ENCODE measurements at places on chromosomes 2 and 18.

- DNase-seq = peak; percentile 40
Observed at GRCh38 chr2:201452058-201452921, 750 bp downstream of the STRADB start.

GRCh38 chr2:162063899-162064298, 10.1 kb downstream of the DPP4 start:
- DNase-seq = no peak

- DNase-seq = no peak
Observed at GRCh38 chr2:69619725-69620124, 23.8 kb downstream of the AAK1 start.

DNA sequence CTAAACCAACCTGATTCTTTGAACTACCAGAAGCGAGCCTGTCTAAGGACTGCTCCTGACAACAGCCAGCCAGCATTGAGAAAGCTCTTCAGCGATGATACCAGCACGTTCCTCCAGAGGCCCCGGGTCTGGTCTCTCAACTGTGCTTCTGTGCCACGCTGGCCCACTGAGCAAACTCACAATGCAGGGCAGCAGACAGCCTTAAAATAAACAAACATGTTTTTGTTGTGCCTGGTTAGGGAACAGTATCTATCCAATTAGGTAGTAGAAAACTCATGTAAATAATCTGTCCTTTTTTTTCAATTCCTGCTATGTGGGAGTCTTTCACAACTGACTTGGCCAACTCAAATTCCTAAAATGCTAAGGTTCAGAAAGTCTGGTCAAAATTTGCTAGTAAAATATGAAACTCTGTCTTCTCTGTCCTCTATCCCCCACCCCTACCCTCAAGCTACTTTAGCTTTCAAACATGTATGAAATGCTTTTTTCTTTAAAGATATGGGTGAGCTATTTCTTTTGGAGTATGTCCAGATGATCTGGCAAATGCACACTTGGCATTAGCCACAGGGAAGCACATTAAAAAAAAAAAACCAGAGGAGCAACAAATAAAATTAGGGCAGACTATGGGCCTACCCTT, 21.4 kb upstream of the EML4 start:
- DNase-seq = no peak

DNA sequence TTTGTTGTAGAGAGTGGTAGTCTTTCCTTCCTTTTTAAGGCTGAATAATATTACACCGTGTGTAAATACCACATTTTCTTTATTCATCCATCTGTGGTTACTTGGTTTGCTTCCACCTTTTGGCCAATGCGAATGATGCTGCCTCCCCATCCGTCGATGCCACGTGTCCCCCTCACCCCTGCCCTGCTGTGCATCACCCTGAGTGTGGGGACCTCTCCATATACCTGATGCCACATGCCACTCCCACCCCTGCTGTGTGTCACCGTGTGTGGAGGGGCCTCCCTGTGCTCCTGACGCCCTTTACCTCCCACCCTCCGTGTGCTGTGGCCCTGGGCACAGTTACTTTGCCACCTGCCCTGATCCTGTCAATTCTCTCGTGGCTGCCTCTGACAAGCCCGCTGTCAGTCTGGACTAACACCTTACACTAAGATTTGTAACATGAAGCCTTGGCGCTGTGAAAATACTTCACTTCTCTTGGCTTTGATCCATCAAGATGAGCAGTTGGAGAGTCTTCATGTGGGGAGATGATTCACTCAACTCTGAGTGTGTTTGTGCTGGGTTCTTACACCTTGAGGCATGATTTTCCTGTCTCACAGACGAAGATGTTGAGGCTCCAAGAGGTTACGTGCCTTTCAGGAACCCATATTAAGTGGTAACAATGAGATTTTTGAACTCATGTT, 234.0 kb downstream of the ZNF407 start:
- DNase-seq = no peak

DNA sequence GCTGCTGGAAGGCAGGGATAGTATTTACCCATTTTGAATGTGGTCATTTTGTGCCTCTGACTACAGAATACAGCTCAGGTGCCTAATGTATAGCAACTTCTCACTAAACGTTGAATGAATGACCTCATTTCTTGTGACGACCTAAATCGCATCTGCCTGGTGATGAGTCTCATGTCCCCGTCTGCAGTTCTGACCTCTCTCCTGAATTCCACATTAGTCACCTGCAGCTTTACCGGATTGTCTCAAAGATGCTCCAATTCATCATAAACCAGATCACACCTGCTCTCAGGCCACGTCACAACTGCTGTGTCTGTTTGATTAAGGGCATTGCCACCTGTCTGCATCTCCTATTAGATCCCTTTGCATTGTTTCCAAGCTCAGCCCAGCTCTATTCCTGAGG, 133.6 kb upstream of the MYT1L start:
- DNase-seq = no peak

- DNase-seq = peak; percentile 46
Observed at GRCh38 chr18:37484983-37485834, 80.4 kb downstream of the CELF4 start.

DNA sequence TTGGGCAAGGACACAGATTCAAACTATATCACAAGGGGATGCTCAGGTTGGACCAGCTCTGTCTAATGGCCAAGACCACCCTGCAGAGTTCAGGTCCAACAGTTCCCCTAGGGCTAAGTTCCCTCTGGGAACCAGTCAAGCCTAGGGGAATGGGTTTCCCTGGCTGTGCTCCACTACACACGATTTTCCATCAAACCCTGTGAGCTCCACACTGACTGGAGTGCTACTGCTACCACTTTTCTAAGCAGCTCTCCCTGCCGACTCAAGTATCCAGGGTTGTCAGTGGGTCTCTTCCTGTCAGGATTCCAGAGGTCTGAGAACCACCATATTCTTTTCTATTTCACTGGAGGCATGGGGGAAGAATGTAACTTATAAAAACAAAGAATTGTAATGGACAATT, 280.4 kb upstream of the COL3A1 start:
- DNase-seq = no peak

DNA sequence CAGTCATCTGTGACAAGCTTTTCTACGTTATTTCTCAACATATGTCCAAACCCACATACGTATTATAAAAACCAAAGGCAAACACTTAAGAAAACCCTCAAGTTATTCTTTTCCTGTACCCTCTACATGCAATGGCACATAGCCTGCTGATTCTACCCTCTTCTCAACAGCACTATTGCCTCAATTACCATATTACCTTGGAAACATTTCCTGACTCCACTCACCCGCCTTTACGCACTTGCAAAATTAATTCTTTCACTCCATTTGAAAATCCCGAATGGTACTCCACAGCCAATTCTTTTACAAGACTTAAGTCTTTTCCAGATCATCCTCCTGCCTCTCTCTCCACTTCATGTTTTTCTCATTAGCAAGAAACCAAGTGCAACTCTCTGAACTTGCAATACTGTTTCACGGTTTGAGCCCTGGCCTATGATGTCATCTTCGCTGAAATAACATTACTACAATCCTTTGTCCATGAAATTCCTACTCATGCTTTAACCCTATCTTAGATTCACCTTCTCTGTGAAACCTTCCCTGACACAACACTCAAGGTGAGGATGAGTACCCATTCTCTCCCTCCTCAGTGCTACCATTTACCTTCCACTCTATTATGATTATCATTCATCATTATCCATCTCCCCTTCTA, 29.0 kb downstream of the SESTD1 start:
- no peak for DNase-seq

- DNase-seq = no peak
Observed at GRCh38 chr2:217840522-217840921, 162.3 kb downstream of the TNS1 start.

- DNase-seq = no peak
Observed at GRCh38 chr18:57819671-57820460, 16.8 kb upstream of the ATP8B1 start.

- no peak for DNase-seq
Observed at GRCh38 chr2:49070716-49071115, 83.6 kb downstream of the FSHR start.

DNA sequence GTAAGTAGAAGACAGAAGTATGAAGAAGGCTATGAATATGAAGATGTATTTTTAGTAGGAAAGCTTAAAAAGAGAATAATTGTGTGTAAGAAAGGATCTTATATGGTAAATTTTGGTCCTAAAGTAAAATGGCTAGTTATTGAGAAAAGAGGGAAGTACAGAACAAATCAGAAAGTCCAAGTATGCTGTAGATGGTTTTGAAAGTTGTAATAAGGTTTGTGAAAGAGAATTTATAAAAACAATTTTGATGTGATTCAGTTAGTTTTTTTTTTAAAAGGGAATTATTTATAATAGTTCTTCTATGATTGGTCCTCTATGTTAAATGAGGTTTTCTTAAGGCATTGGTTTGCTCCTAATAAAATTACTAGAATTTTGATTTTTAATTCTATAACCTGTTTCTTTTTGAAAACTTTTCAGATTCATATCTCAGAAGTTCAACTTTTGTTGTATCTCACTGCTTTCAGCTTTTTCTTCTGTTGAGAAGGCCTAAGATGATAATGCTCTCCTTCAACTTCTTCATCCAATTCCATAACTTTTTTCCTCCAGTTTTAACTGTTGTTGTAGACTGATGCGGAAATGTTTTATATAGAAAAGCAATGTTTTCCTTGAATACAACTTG, 322.7 kb downstream of the NOL4 start:
- no peak for DNase-seq

DNA sequence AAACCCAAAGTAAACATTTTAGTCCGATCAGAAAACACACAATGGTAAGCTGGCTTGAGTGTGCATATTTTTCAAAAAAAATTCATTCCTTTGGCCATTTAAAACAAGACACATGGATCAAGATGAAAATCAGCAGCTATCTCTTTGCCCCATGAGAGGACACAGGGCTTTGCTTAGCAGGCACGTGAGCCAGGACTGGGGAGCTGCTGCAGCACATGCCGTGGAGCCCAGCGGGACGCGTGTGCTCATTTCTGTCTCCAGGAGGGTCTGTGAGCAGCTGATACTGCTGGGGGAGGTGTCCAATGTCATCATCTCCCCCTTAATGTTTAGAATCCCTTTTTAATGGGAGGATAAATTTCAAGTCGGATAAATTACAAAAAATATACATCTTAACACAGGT, 49.8 kb upstream of the CNGA3 start:
- no peak for DNase-seq

DNA sequence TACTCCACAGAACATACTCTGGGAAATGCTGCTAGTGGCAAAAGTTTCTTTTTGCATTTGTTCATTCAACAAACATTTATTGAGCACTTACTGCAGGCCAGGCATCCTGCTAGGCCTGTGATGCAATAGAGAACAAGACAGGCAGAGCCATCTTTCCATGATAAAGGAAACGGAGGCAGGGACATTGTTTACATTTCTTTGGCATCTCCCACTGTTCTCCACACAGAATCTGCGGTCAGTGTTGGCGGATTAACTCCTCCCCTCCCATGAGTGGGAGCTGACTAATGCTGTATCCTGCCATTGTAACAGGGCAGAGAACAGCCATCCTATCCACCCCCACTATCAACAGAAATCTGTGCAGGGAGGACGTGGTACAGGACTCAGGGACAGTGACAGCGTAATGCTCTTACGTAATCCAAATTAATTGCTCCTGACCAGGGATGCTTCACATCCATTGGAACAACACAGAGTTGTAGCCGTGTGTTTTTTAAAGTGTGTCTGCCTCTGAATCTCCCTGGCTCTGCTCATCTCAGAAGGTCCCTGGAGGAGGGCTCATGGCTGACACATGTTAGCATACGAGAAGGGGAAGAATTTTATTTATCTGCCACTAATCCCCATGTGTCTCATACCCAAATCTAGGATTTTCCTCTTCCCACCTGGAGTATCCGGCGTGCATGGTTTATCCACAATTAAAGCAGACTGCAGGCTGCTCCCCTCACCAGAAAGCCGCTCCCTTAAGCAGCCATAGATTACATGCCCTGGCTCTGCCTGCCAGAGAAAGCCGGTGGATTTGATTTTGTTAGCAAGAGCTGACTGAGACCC, 32.3 kb downstream of the STEAP3 start:
- DNase-seq = no peak

- DNase-seq = no peak
Observed at GRCh38 chr2:142868229-142868762, 9.2 kb upstream of the KYNU start.

GRCh38 chr2:12314127-12314760, 402.5 kb upstream of the TRIB2 start:
- DNase-seq = no peak

- no peak for DNase-seq
Observed at GRCh38 chr18:74733598-74733997, 135.9 kb downstream of the ZNF407 start.

GRCh38 chr2:217800433-217801114, 202.2 kb downstream of the TNS1 start:
- DNase-seq = no peak

DNA sequence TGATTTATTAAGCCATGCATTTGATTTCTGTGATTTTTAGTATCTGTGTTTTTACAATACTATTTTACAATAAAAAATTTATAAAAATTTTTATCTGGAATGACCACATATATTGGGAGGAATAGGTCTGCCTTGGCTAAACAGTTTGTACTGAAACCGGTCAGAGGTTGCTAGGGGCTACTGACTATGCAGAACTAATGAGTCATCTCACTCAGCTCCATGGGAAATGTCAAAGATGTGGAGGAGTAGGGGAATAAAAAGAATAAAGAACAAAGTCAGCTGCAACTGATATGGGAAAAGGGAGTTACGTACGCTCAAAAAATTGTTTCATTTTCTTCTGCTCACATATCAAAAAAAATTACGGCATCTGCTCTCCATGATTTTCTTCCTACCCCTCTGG, 8.6 kb upstream of the TMEM163 start:
- no peak for DNase-seq

DNA sequence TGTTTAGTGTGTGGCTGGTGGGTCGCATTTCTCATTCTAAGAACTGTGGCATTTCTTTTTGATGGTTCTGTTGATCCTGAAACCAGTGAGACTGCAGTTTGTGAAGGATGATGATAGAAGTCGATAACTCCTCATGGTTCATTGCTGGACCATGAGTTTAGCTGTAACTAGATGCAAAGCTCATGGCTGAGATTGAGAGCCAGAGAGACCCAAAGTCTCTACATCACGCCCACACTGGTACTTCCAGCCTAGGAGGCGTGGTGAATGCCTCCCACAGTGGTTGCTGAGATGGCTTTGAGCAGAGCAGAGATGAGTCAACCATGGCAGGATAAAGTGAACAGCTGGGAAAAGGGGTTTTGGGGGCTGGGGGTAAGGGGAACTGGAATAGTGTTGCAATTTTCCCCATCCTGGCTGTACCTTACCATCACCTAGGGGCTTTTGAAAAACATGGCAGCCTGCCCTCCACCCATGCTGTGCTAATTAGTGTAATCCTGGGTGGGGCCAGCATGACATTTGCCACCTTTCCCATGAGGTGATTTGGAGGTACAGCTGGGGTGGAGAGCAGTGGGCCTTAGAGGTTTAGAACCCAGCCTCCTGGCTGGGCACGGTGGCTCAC, 24.1 kb downstream of the INPP4A start:
- no peak for DNase-seq

GRCh38 chr2:219049282-219049681, 8.0 kb upstream of the CFAP65 start:
- no peak for DNase-seq

DNA sequence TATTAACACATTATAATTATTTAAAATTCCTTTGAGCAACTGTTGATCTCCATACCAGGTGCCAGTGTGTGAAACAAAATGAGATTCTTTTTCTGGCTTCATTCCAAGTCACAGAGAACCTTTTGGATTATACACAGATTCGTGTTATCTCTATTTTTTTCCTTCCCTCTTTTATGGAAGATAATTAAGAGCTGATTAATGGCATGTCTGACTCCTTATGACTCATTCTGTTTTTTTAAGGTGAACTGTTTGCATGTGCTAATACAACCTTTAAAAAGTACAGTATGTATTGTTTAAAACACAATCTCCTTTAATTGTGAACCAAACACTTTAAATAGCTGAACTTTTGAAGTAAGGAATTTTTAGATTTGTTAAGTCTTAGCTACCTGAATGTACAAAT, 39.3 kb downstream of the PELI1 start:
- DNase-seq = no peak
